ENCODE measurements at places on chromosomes 12 and 14.

DNA sequence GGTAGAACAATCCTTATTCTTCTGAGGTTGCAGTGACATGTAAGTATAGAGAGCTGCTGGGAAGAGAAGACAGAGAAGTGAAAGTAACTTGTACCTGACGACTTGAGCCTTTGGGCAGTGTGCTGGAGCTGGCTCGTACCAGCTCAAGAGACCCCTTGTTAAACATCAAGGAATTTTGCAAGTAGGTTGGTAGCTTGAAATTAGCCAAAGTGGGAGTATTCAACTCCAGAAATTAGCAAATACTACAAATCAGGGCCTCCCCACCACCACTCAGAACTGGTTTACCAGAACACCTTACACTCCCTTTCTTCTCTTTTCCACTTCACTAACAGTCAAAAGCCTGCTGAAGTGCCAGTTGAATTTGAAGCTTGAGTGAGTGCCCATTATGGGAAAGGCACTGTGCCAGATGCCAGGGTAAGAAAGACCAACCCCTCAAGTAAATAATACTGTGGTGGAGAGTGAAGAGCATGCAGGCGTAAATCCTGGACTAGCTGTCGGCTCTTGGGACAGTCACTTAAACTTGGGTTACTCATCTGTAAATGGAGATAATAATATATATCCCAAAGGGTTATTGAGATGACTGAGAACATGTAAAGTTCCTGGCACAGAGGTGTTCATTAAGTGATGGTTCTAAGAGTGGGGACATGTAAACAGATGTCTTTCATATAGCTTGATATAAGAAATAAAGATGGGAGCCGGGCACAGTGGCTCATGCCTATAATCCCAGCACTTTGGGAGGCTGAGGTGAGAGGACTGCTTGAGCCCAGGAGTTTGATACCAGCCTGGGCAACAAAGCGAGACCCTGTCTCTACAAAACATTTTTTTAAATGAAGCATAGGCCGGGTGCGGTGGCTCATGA is 27.0 kb upstream of the EID3 start:
- H3K4me1 ChIP-seq, result peaks cover 12% of the 10 kb centered on the region
- DNase-seq, result peak; percentile 61
- peaks cover 7% of the 10 kb centered on the region for H3K27me3 ChIP-seq
- peak overlapping the region; percentile 66 for H3K27ac ChIP-seq

DNA sequence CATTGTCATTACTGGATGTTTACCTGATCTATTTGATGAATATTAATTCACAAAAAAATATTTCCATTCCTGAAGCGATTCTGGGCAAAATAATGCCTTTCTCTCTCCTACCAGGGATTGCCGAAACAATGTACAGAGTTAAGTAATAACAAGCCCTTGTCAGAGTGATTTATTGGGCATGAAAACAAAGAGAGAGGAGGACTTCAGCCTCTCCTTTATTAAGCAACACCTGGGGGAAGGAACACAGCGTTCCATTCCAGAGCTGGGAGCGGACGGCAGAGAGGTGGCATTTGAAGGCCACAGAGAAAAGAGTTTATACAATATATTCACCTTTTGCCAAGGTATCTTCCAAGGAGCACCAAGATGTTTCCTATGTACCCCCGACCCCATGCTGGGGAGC is 165.8 kb downstream of the KSR2 start:
- no peak for DNase-seq
- H3K27me3 ChIP-seq, result no peaks in the 10 kb centered on the region
- H3K36me3 ChIP-seq, result no peaks in the 10 kb centered on the region
- no peak overlapping the region for H3K27ac ChIP-seq
- H3K4me3 ChIP-seq, result no peak overlapping the region

DNA sequence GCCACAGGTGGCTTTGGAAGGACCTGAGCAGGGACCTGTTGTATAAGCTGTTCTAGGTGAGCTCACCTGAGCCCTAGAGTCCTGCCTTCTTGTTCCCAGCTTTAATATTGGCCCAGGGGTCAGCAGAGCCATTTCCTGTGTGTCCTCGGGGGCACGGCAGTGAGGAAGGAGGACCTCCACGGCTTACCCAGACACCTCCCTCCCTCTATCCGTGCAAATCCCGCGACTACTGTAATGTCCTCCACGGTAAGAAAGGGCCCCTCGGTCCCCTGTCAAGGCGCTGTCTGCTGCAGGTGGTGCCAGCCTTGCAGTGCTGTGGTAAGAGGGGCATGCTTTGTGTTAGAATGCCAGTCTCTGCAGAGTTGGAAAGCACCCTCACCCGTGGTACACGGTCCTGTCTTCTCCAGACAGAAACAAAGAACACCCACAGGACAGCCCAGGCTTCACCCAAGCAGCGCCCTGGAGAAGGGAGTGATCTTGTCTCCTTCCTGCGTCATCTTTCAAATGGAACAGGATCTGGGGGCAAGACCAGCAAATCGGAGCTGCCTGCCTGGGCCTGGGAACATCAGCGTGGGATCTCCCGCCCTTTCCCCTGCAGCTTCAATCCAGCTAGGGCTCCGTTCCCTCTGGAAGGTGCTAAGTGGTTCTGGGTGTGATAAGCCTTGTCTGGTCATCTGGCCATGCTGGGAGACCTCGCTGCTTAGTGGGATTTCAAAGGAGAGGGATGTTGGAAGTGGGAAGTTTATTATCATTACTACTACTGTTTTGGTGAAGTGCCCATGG is 20.2 kb upstream of the FZD10 start:
- no peak for DNase-seq
- no peak overlapping the region for H3K27ac ChIP-seq
- no peak overlapping the region for H3K4me3 ChIP-seq
- no peaks in the 10 kb centered on the region for H3K4me1 ChIP-seq
- no peaks in the 10 kb centered on the region for H3K36me3 ChIP-seq
- H3K27me3 ChIP-seq, result no peaks in the 10 kb centered on the region

DNA sequence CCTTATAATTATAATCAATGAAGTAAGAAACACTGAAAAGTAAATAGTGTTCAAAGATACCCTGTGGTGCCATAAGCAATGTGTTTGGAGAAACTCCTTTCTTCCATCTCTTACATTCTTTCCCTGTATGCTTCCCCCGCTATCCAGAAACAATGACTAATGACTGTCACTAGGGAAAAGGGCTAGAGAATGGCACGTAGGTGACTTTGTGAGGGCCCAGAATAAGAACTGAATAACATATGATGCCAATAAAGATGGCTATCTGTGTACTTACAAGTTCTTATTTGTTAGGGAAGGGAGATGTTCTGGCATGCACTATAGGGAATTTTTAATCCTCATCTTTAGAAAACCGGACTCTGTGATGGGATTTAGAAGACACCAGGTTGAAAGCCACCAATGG is 4.7 kb upstream of the KRT7 start:
- no peak overlapping the region for H3K4me3 ChIP-seq
- DNase-seq, result no peak
- H3K36me3 ChIP-seq, result no peaks in the 10 kb centered on the region

DNA sequence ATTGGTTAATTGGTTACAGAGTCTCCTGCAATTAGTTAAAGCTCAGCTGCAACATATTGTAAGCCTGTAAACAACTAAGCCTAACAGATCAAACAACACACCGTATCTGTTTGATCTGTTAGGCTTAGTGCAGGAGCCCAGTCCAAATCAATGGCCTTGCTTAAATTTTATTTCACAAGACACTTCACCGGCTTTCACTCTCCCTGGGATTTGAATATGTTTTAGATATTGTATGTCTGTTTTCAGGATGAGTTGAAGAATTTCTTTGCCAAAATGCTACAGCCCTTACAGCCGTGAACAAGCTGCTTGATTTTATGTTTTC is 5.5 kb upstream of the RNASE1 start:
- DNase-seq, result no peak
- H3K36me3 ChIP-seq, result no peaks in the 10 kb centered on the region
- H3K4me1 ChIP-seq, result no peaks in the 10 kb centered on the region

All from activated CD4-positive, alpha-beta T cell treated with anti-CD3 and anti-CD28 coated beads, Interleukin-2, amount 10 ng/mL, durations not matched to agents 24 days and 14 days (primary cell).